IPS DF 6.9 (cell line): ENCODE measurements at places on chromosomes 11 and 22.
A peak's percentile ranks its signal among the peaks of the same experiment; 100 is the strongest.

- DNase-seq, result no peak
These were observed 121.9 kb downstream of the DBX1 start for GRCh38 chr11:20038412-20038811.

GRCh38 chr11:68189082-68189481, 24.0 kb downstream of the KMT5B start:
- DNase-seq, result no peak

- peak; percentile 82 for DNase-seq
These were observed 171.9 kb downstream of the SHANK2 start for GRCh38 chr11:71080239-71081097.

DNA sequence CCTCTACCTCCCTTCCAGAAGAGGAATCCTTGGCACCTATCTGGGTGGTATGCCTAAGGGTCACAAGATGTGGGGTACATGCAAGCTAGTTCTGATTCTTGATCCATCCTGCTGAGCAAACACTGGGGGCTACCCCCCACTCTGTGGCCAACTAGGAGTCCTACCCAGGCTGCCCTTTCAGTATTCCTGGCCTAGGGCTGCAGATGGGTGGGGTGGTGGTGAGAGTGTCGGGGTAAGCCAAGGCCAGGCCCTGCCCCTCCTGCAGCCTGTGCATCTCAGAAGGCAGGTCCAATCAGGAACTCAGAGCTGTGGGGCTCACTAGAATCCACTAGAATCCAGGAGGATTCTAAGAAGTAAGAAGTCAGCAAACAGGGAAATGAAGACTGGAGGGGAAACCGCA, 10.9 kb downstream of the SSH3 start:
- no peak for DNase-seq

GRCh38 chr11:88102598-88102934, 72.7 kb downstream of the RAB38 start:
- no peak for DNase-seq

- DNase-seq, result peak; percentile 47
These were observed 119.9 kb upstream of the TMEM45B start for GRCh38 chr11:129695571-129696308.

DNA sequence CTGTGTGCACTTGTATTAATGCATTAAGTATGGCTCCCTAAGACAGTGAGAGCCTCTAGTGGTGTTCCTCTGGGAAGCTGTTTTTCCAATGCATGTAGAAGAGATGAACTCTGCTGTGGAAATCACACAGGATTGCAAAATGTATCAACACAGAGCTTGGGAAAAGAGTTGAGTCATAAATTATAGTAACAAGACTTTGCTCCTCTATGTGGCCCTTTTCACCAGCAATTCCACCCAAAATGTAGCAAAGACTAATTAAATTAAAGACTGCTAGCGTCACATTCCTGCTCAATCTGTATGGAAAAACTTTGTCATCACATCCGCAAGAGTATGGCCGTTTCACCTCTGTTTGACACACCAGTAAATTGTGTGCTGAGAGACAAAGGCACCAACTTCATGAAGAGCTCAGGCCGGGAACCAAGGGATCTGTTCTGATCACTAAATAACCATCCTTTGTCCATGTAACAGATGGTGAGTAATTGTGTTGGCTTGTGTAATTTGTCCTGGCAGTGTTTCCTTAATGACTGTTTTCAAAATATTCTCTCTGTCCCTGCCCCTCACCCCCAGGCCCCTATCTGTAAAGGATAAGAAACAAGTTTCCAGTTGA, 209.2 kb upstream of the SORL1-AS1 start:
- DNase-seq, result no peak

DNA sequence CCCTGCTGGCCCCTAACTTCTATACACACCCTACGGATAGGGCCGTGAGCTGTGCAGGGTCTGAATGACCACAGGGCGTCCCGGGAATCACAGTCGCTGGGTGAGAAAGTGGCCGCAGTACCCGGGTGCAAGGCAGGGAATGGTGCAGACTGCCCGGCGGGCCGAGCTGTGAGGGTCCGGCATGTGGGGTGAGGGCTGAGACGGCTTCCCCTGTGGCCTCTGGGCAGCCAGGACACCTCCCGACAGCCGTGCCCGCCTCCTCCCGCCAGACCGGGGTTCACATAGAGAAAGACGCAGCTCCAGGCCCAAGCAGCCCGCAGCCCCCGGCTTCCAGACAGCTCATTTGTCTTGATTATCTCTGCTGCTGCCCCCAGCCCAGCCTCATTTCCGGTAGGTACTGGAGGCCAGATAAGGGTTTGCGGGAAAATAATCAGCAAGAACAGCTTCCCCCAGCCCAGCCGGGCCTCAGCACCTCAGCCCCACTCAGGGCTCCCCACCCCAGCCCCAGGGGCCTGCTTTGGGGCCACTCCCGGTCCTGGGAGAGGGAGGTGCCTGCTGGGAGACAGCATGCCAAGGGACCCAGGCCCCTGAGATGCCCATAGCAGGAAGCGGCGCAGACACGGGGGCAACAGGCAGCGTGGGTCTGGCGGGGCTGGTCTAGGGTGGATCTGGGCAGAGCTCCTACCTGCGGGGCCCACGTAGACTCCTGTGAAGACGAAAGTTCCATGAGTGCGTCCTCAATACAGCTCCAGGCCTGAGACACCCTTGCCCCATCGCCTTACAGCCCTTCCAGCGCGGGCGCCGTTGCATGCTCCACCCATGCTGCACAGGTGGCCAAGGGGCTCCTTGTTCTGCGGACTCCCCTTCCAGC, 123.1 kb downstream of the BRD1 start:
- no peak for DNase-seq

DNA sequence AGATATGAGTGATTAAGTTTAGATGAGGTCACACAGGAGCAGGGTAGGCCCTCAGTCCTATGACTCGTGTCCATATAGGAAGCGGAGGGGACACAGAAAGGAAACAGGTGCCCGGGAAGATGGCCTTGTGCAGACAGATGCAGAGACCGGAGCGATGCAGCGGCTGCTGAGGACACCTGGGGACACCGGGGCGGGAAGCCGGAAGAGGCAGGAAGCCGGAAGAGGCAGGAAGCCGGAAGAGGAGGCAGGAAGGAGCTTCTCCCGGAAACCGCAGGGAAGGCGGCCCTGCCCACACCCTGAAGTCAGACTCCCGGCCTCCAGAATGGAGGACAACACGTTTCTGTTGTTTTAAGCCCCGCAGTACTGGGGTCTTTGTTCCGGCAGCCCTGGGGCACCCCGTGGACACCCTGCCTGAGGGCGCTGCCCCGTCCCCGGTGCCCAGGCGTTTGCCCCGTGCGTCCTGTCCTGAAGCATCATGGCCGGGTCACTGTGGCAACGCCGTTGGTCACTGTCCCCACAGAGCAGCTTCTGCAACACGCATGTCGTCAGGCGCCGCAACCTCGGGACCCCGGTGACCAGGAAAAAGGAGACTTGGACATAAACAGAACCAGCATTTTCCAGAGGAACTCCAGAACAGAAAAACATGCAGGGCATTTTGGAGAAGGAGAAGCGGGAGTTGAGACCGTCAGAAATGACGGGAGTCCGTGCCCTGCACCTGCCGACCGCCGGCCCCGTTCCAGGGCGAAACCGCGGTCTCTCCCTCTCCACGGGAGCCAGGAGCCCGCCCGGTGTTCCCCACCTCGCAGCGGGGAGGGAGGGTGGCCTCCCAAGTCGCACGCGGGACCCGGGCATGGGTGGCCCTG, 103.4 kb downstream of the BRD1 start:
- no peak for DNase-seq
